ENCODE measurements at places on chromosomes 6 and 20.

DNA sequence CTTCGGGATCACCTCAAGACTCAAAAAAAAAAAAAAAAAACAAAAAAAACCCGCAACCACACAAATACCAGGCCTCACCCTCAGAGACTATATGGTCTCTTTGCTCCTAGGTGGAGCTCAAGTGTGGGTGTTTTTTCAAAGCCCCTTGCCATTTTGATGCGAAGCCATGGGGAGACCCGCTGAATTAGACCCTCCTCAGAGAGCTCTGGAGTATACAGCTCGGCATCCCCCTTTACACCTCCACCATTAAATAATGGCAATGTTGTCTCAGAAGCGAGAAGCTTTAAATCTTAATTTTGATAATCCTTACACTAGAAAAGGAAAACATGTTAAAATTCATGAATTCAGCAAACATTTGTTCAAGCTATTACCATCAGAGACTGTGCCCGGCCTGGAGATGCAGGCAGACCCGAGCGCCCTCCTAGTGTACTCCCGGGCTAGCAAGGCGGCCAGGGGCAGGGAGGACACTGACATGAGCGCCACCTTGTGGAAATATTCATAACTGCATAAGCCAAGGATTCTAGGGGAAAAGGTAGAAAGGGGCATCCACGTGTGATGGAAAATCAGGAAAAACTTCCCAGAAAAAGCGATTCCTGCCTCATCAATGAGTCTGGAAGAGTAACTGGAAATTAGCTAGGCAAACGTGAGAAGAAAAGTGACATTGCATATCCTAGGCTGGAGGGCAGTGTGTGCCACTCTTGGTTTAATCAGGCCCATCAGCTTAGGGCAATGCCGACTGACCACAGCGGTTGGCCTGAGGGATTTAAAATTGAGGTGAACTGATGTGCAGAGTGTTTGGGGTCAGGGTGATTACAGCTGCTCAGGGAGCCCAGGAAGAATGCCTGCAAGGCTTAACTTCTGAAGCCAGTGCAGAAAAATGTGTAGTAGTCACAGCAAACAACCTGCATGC, 72.5 kb downstream of the B3GAT2 start:
- DNase-seq, result peak; percentile 58

- DNase-seq, result no peak
These were observed 69.5 kb downstream of the ESF1 start for GRCh38 chr20:13715171-13715570.

DNA sequence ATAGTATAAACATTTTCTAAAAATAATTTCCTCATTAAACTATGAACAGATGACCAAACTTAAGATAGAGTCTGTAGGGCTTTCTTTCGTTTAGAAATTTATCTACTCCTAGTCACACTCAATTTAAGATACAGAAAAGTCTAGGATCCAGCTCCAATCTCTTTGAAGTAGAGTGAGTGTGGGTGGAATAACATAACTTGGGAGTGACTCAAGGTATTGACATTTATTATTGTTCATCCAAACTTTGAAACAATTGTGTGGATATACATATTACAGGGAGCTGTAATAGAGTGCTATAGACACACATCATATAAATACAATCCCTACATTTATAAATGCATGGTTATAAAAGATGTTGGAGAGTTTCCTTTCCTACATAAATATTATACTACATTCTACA, 715.2 kb upstream of the MANEA start:
- no peak for DNase-seq

- DNase-seq, result no peak
These were observed 85.2 kb downstream of the TNFAIP3 start for GRCh38 chr6:137952247-137952646.

- DNase-seq, result no peak
These were observed 84.9 kb downstream of the ASCC3 start for GRCh38 chr6:100796049-100796823.

DNA sequence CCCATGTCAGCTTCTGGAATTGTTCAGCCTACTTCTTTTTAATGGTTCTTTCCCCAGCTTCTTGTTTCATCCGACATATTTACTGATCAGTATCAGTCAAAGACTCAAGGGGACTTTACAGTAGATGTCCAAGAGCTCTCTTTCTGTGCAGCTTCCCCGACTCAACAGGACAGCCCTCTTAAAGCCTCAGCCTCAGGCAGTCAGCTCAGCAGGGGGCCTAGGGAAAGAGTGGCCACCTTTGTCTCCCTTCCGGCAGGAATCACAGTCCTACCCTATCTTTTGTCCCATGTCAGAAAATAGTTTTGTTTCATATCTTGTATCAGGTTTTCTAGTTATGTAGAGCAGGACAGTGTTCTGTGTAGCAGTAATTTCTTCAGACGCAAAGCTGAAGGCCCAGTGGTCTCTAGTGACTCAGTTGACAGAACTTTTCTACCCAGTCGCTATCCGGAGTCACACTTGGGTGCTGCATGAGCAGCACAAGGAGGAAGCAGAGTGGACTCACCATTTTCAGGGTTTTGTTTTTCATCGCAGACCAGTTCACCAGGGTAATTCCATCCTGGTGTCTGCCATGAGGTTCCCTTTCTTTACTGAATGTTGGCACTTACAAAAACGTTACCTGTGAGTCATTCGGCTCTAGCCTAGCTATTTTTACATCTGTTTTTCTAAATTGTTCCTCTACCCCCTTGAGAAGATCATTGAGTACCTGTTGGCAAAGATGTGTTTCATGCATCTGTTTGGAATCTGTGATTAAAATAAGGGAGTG, 47.7 kb downstream of the SPATA2 start:
- DNase-seq, result no peak

- DNase-seq, result no peak
These were observed 63.9 kb upstream of the RCAN2 start for GRCh38 chr6:46555129-46555528.

DNA sequence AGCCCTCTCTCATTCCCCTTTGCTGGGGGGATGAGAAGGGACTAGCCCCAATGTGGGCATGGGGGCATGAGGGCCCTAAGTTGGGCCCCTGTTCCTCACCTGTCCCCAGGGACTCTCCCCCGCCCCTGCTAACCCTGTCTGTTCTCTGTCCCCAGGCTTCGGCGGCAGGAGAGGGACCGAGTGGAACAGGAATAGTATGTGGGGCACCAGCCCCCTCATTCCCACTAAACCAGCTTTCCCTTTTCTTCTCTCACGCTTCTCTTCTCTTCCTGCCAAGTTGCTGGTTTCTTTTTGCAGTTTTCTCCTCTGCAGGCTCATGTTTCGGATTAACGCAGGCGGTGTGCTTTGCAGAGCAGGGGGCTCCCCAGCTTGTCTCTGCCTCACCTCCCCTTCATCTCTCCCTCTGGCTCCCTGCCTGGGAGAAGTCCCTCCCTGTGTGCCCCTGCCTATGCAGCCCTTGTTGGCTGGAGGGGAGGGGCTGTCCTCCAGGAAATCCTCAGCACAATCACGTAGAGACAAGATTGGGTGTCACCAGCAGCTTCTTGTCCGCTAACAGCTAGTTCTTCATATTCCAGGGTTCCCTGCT, 7.9 kb downstream of the TMEM63B start:
- no peak for DNase-seq

GRCh38 chr20:44738813-44739477, 6.7 kb upstream of the KCNK15 start:
- DNase-seq, result peak; percentile 97

DNA sequence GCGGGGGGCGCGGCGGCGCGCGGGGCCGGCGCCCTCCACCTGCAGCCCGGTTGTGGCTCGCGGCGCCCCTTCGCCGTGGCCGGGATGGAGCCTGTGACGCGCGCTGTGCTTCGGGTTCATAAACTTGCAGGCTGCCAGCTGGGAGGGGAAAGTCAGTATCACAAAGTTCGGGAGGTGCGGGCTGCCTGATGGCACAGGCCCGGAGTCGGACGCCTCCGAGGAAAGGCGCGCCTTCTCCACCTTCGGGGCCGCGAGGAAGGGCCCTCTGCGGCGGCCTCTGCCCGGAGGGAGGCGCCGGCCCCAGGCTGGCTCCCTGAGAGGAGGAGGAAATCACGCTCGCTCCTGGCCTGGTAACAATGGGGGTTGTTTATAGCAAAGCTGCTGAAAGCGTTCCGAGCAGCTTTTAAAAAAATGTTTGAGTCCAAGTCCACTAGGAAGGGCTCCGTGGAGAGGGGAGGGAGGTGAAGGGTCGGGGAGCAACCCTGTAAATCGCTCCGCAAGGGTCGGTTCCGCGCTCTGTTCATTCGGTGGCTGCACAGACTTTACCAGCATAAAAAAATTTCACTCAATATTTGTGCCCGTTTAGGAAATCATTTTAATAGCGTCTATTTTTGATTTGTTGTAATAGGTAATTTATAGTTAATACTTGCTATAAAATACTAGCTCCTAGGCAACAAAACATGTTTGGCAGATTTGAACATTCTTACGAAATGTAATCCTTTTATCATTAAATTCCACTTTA, 1.0 kb downstream of the AFDN start:
- DNase-seq, result peak; percentile 50

GRCh38 chr20:57809661-57810172, 99.9 kb upstream of the PMEPA1 start:
- peak; percentile 22 for DNase-seq

GRCh38 chr6:121688974-121689373, 253.5 kb downstream of the GJA1 start:
- DNase-seq, result no peak

DNA sequence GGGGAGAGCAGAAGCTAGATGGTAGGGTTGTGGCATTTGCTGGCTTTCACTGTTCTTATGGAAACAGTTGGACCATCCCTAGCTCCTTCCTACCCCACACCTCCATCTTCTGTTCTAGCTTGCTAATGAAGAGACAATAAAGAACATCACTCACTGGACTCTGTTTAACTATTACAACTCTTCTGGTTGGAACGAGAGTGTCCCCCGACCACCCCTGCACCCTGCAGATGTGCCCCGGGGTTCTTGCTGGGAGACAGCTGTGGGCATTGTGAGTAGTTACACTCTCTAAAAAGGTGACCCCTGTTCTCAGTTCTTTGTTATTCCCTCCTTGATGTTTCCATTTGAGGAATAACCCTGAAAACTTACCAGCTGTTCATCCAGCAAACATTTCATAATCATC, 40.4 kb upstream of the NOP56 start:
- no peak for DNase-seq

GRCh38 chr20:50983321-50983720, 24.7 kb downstream of the MOCS3 start:
- DNase-seq, result no peak

DNA sequence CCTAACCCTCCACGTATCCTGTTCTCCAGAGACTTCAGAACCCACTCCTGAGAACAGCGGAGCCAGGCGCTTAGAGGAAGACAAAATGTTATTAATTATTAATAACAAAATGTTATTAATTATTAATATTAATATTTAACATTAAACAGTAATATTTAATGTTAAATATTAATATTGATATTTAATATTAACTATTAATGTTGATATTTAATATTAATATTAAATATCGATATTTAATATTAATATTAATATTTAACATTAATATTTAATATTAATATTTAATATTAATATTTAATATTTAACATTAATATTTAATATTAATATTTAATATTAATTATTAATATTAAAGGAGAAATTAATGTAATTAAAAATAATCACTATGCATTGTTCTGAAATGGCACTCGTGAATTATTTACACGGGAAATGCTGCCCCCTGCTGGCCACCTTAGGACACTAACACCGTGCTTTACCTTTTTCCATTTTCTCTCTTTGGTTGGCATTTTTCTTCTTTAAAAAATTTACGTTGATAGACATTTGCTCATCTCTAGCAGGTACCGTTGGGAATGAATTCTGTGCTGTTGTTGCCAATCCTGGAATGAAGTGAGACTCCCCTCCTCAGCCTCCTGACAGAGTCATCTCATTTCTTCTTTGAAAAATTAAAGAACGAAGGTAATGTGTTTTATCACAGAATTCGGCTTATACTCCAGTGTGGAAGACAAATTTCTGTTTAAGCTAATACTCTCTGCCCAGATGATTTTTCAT, 7.5 kb upstream of the GGTLC1 start:
- DNase-seq, result peak; percentile 20

- DNase-seq, result peak; percentile 20
These were observed 93.0 kb downstream of the TCP11 start for GRCh38 chr6:35048031-35048613.

DNA sequence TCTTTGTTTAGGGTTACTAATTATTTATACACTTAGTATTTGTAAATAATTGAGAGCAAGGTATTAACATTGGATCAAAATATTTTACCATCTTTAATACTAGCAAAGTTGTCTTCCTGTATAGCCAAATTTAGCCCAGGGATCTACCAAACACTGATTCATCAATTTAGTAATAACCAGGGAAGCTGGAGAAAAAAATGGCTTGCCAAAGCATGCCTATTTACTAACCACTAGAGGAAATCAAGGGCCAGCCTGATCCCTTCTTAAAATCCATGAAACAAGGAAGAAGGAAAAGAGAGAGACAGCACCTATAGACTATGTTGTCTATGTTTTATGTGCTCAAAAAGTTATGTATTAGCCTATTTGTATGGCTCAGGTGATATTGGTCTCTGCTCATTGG, 450.3 kb upstream of the GJE1 start:
- DNase-seq, result no peak

- no peak for DNase-seq
These were observed 77.5 kb downstream of the CAP2 start for GRCh38 chr6:17470938-17471327.

DNA sequence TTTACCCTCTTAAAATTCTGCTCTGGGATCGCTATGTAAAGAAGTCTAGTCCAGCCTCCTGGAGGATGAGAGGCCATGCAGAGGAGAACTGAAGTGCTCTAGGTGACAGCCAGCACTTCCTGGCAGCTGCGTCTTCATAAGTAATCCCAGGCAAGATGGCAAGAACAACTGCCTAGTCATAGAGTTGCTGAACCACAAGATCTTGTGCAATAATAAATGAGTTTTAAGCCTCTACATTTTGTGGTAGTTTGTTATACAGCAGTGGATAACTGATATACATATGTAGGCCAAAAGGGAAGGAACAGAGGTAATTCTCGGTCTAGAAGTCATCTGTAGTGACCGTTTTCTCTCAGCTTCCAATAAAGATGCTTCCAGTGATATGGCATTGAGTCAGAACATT, 103.8 kb upstream of the FLRT3 start:
- no peak for DNase-seq

DNA sequence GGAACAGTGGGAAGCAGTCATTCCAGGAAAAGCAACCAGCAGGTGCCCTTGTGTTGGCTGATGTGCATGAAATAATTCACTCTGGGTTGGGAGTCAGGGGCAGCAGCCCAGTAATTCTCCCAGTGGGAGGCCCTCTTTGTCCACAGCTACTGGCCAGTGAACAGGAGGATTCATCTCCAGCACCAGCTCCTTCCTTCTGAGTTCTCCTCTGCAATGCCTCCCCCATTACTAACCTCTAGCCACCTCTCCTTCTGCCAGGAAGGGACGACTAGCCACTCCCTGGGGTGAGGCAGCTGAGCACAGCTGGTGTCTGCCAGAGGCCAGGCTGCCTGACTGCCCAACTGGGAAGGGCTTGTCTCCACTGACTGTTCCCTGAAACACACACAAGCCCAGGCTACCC, 12.5 kb upstream of the R3HDML start:
- DNase-seq, result no peak

GRCh38 chr6:85795945-85796344, 153.3 kb upstream of the SYNCRIP start:
- no peak for DNase-seq

DNA sequence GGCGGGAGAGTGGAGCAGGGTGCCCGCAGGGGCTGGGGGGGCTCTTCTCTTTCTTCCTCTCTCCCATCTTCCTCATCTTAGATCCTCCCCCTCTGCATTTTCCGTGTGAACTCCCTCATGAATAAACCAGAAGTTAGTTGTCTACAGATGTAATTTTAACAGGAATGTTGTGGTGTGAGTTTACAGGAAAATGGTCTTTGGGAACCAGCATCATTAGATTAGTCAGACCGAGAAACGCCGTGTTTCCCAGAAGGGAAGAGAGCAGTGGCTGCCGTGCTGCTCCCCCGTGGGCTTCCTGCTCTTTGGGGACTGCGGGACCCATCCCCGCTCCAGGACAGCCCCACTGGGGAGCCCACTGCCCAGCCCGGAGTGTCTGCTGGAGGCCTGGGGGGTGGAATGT, 3.4 kb downstream of the MYT1 start:
- DNase-seq, result no peak
